ENCODE measurements at places on chromosomes 1 and 21.

GRCh38 chr1:160706526-160707235 lies 4.9 kb downstream of the CD48 start:
- no peak for DNase-seq

DNA sequence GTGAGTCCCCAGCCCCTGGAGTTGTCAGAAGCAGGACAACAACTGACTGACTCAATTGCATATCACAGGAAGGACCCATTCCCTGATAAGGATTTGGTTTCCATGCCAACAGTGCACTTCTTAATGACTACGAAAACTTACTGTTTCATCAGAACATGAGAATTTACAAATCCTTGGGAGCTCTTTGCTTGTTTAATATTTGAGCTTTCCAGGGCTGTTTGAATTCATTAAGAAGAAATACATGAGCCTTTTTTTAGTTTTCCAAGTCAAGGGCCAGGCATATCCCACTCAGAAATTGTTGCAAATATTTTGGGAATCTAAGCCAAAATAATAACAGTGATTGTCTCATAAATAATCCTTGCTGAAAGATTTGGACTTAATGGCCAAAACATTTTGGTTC lies 27.2 kb upstream of the COL24A1 start:
- DNase-seq = no peak

- no peak for DNase-seq
Observed at GRCh38 chr1:223720971-223721591, 8.7 kb downstream of the CAPN2 start.

DNA sequence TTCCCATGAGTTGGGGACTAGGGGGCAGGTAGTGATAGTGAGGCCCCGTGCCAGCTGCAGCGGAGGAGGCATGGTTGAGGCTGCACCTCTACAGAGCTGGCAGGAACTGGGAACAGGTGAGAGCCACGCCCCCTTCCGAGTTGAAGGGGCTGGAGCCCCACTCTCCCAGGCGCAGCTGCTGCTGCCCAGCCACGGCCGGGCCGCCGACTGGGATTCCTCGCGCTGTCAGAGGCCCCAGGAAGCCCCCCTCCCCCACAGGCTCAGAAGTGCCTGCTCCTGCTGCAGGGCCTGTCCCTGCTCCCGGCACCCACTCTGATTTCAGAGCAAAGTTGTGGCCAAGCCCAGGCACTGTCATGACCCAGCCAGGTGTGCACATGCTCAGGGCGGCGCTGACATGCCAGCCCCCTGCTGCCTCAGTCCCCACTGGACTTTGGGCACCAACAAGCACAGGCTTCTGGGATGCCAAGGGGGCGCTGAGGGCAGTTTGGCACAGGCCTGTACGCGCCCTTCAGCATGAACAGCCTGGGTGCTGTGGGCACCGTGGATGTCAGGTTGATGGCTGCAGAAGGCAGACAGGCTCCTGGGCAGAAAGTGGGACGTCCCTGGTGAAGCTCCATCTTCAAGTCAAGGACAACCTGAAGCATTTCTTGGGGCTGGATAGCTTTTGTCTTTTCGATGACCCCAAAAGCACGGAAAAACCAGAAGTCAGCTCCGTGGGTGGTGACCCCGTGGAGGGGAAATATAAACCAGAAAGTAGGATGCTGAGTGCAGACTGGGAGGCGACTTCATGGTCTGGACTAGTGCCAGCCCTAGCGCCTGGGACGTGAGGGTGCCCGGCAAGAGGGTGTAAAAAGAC lies 121.5 kb downstream of the SIM2 start:
- no peak for DNase-seq

All from CD4-positive, alpha-beta T cell treated with Interleukin-2 at 100 ng/mL for 4 hours (primary cell).